ENCODE measurements at places on chromosomes 11 and 22.
A peak's percentile ranks its signal among the peaks of the same experiment; 100 is the strongest.

DNA sequence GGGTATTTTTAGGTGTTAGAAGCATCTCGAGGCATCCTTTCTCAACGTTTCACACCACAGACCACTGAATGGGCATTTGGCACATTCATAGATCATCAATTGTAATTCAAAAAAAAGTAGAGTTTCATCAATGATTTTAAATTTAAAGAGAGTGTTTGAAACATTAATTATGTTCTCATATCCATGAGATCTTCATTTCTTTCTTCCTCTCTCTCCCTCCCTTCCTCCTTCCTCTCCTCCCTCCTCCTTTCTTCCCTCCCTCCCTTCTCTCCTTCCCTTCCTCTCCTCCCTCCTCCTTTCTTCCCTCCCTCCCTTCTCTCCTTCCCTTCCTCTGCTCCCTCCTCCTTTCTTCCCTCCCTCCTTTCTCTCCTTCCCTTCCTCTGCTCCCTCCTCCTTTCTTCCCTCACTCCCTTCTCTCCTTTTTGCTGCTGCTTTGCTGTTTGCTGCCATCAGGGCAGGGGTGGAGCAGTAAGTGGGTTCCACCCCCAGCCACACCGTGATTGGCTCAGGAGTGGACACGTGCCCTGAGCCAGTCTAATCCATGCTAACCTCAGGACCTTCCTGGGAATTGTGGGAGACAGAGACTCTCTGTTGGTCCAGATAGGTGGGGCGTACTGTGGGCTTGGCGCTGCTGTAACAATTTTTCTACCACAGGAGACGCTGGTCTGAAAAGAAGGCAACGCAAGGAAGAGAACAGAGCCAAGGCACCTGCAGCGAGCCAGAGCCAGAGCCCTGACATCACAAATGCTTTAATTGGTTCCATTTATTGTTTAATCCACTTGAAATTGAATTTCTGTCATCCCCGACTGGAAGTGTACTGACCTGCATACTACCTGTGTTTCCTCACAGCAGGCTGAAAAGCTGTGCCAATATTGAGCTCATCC, 33.7 kb upstream of the APOBEC3A start:
- peak; percentile 79 for DNase-seq

- DNase-seq: peak; percentile 79
These were observed 101.2 kb downstream of the BCR start for GRCh38 chr22:23281406-23282088.

DNA sequence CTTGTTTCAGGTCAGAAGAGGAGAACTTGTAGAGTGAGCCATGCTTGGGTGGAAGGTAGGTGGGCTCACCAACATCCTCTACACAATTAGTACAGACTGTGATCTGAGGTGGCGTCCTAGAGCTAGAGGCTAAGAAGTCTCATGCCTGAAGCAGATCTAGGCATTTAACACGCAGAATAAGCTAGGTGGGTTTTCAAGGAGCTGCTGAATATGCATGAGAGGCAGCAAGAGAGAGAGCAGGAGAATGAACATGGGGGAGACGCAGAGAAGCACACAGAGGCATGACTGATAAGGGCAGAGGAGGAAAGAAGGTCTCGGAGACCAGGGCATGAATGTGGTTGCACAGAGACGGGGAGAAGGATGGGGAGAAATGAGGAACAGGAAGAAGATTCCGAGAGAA, 36.8 kb upstream of the JAM3 start:
- no peak for DNase-seq

DNA sequence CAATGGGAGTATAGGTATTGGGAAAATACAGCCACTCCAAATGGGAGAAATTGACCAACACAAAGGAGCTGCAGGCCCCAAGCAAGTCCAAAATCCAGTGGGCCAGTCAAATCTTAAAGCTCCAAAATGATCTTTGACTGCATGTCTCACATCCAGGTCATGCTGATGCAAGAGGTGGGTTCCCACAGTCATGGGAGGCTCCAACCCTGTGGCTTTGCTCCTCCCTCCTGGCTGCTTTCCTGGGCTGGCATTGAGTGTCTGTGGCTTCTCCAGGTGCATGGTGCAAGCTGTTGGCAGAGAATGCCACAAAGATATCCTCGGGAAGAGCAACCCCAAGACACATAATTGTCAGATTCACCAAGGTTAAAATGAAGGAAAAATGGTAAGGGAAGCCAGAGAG, 80.8 kb downstream of the IGLL5 start:
- no peak for DNase-seq

GRCh38 chr11:131025421-131026125, 109.3 kb upstream of the SNX19 start:
- no peak for DNase-seq

DNA sequence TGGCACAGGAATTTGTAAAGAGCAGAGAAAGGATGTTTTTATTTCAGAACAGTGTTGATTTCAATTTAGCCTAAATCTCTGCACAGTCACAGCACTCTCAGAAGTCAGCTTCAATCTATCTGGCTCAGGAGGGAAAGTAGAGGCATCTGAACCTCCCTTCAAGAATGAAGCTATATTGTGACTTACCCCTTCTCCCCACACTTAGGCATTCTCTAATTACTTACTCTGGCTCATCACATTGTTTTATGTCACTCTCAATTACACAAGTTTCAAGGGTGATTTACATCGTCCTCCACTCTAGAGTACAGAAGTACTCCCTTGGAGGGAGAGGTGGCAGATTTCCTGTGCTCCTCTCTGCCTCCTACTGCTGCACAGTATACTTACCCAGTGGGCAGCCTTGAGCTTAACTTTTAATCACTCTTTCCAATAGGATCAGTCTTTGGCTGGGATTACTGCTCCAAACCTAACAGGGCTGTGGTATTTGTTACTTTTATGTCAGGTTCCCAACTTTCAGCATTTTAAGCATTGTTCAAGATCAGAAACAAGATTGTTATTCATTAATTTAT, 211.4 kb downstream of the AASDHPPT start:
- no peak for DNase-seq

Data from NCI-H1436 (cell line).